ENCODE measurements at places on chromosomes 1 and 21.

GRCh38 chr1:36523850-36524249 lies 41.1 kb upstream of the CSF3R start:
- DNase-seq, result no peak

- DNase-seq, result no peak
These were observed 52.9 kb downstream of the PDE4B start for GRCh38 chr1:65845535-65846060.

GRCh38 chr1:185008838-185009237 lies 34.5 kb upstream of the NIBAN1 start:
- DNase-seq, result no peak

DNA sequence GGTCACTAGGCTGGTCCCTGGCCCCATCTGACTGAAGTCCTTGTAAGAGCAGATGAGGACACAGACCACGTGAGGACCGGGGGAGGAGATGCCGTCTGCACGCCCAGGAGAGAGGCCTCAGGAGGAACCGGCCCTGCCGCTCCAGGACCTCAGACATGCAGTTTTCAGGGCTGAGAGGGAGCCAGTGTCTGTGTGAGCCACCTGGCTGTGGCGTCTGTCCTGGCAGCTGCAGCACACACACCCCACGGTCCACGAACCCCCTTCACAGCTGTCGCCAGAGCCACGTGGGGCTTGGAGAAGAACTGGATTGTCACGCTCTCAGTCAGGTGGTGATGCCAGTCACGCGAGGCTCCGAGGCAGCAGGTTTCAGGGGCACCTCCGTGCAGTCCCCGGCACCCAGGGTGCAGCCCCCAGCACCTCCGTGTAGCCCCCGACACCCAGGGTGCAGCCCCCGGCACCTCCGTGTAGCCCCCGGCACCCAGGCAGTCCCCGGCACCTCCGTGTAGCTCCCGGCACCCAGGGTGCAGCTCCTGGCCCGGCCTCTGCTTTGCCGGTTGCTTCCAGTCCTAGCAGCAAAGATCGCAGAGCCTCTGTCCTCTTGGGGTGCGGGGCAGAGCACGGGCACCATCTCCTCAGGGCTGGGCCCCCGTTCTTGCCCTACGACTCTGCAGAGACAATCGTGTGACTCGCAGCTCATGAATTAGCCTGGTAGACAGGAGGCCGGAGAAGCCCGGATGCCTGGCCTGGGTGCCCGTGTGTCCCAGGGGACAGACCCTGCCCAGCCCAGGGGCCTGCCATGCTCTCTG lies 19.0 kb upstream of the SUMO3 start:
- no peak for DNase-seq

- no peak for DNase-seq
These were observed 64.1 kb upstream of the NTPCR start for GRCh38 chr1:232886271-232886670.

- DNase-seq, result no peak
These were observed 3.1 kb downstream of the ADAMTSL4 start for GRCh38 chr1:150552128-150552910.

DNA sequence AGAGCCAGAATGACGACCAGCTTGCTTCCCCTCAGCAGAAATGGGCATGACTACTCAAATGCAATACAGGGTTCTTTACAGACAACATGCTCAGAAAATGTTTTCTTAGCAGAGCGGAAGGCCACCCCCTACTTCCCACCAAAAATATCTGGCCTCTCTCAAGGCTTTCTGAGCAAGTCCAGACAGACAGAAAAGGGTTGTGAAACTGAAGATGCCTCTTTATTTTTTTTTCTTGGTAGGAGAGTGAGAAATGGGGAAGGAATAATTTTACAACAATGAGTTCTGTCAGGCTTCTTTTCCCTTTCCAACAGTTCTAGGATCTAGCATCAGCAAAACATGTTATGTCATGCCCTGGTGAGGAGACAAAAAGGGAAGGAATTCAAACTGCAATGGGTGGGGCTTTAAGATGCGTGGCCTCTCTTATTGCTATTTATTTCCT lies 172.0 kb upstream of the CAMK1G start:
- DNase-seq, result no peak

GRCh38 chr1:32393832-32394140 lies 455 bp downstream of the BSDC1 start:
- DNase-seq, result peak; percentile 22

GRCh38 chr21:42044871-42045495 lies 26.1 kb upstream of the UMODL1 start:
- DNase-seq, result no peak

DNA sequence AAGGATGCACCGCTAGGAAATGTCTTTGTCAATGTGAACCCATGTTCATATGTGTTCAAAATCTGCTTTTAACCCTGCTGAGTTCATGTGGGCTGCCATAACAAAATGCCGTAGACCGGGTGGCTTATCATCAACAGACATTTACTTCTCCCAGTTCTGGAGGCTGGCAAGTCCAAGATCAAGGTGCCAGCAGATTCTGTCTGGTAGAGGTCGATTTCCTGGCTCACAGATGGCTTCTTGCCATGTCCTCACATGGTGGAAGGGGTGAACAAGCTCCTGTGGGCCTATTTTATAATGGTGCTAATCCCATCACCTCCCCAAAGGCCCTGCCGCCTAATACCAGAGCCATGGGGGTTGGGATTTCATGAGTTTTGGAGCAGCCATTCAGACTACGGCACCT lies 4.6 kb upstream of the CDCP2 start:
- DNase-seq, result no peak

- DNase-seq, result no peak
These were observed 353.0 kb downstream of the NPHP4 start for GRCh38 chr1:5639106-5639722.

DNA sequence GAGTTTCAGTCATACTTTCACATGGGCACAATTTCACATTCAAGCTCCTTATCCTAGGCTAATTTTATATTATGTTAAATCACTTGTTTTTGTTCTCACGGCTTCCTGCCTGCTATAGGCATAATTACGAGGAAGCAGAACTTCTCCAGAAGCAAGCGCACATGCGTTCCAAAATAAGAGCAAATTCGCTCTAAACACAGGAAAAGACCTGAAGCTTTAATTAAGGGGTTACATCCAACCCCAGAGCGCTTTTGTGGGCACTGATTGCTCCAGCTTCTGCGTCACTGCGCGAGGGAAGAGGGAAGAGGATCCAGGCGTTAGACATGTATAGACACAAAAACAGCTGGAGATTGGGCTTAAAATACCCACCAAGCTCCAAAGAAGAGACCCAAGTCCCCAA lies at the start of gene CORT:
TSS of gene CORT (plus strand) at position 281 of the 400 bp plus-strand sequence. CDS start 193 bp downstream, outside the sequence.
- no peak for DNase-seq

DNA sequence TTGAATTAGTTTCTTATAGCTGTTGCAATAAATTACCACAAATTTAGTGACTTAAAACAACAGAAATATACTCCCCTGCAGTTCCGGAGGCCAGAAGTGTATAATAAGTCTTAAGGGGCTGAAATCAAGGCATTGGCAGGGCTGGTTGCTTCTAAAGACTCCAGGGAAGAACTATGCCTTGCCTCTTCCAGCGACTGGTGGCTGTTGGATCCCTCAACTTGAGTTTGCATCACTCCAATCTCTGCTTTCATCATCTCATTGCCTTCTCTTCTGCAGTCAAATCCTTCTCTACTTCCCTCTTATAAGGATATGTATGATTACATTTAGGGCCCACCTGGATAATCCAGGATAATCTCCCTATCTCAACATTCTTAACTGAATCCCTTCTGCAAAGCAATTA lies 19.1 kb upstream of the MED18 start:
- DNase-seq, result no peak

- DNase-seq, result no peak
These were observed 11.4 kb upstream of the KCNC4 start for GRCh38 chr1:110198746-110199145.
